ENCODE measurements at places on chromosomes 7 and 10.

DNA sequence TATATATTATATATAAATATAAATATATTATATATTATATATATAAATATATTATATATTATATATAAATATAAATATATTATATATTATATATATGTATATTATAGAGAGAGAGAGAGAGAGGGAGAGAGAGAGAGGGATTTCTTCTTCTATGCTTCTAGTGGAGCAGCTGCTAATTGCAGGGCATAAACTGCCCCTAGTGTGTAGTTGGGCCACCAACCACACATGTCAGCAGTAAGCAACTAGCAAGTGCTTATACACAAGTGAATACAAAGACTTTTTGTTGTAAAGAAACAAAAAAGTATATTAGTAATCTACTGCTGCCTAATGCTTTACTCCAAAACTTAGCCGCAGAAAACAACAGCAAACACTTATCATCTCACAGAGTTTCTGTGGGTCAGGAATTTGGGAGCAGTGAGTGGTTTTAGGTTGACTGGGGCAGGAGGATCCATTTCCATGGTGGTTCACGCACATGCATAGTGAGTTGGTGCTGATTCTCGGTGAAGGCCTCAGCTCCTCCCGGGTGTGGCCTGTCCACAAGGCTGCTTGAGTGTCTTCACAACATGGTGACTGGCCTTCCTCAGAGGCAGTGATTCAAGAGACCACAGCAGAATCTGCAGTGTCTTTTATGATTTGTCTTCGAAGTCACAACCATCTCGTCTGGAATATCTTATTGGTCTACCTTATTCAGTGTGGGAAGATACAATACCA, 25.5 kb upstream of the BAG3 start:
- DNase-seq: no peak

- no peak for DNase-seq
These were observed 12.7 kb downstream of the RPP30 start for GRCh38 chr10:90884431-90884830.

GRCh38 chr7:112481833-112482670, 1.3 kb downstream of the LSMEM1 start:
- no peak for DNase-seq

DNA sequence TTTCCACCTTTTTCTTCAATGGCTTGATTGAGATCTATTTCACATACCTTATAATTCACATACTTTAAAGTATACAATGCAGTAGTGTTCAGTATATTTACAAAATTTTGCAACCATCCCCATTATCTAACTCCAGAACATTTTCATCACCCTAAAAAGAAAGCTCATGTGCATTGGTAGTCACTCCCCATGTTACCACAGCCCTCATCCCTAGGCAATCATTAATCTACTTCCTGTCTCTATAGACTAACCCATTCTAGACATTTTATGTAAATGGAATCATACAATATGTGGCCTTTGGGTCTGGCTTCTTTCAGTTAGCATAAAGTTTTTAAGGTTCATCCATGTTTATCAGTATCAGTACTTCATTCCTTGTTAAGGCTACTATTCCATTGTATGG, 214.2 kb downstream of the WDR11 start:
- no peak for DNase-seq

- DNase-seq: no peak
These were observed 19.0 kb downstream of the FAM53B start for GRCh38 chr10:124725171-124725631.

DNA sequence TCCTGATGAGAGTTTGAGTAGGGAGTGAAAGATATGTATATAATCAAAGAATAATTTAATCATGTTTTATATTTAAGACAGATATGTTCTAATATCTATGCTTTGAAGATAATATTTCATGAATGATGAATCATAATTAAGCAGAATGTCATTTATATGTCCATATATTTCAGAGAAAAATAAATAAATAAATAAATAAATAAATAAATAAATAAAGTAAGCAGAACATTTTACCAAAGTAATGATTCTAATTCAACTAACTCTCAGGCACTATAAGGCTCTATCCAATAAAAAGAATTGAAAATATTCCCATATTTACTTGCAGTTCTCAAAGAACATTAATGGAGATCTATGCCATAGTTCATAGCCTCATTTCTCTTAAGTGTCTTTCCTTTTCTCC, 36.0 kb downstream of the AGR3 start:
- no peak for DNase-seq

GRCh38 chr7:27890205-27890849, 150.4 kb downstream of the TAX1BP1 start:
- no peak for DNase-seq

DNA sequence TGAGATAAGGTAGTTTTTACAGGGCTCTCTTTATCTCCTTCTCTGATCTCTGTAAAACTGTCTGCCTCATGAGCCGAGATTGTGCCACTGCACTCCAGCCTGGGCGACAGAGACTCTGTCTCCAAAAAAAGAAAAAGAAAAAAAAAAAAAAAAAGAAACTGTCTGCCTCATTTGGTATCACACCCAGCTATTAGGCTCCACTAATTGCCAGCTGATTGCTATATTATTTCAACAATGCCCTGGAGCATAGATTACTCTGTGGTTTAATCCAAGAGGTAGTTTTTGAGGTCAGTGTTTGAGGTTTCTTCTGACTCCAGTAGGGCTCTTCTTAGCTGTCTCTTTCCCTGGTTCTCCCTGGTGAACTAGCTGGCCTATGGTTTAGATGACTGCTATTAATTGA, 268.1 kb upstream of the PLPP4 start:
- DNase-seq: no peak

- DNase-seq: no peak
These were observed 529.8 kb upstream of the GALNT17 start for GRCh38 chr7:70602117-70602516.

- DNase-seq: no peak
These were observed 249.4 kb downstream of the NEBL start for GRCh38 chr10:20647756-20648155.

DNA sequence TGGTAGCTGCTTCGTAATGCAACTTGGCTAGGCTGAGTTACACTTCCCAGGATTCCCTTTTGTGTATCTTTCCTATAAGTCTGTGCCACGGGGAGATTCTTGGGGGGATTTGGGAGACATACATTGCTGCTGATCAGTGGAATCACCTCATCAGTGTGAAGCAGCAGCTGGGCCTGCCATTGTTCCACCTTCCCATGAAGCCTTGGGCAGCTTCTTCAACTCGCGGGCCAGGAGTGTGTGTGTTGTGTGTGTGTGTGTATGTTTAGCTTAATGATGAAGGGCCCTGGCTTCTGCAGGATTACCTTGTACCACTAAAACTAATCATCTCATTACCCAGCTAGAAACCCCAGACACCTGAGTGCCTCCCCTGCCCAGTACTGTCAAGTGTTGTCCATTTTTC, 33.3 kb upstream of the ARHGAP22 start:
- DNase-seq: no peak

GRCh38 chr10:76311752-76312636, 880.6 kb downstream of the LRMDA start:
- DNase-seq: no peak

DNA sequence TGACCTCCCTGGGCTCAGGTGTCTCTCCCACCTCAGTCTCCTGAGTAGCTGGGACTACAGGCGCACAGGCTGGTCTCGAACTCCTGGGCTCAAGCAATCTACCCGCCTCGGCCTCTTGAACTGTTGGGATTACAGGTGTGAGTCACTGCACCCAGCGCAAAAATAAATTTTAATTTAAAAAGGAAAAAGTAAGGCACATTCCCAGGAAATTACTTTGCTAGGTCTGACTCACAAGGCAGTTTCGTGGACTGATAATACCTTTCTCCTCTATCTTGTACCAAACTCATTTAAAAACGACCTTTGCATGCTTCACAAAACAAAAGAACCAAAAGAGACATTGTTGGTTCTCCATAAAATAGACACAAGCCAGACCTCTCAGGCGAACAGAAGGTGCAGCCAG, 29.7 kb downstream of the PARP12 start:
- no peak for DNase-seq

DNA sequence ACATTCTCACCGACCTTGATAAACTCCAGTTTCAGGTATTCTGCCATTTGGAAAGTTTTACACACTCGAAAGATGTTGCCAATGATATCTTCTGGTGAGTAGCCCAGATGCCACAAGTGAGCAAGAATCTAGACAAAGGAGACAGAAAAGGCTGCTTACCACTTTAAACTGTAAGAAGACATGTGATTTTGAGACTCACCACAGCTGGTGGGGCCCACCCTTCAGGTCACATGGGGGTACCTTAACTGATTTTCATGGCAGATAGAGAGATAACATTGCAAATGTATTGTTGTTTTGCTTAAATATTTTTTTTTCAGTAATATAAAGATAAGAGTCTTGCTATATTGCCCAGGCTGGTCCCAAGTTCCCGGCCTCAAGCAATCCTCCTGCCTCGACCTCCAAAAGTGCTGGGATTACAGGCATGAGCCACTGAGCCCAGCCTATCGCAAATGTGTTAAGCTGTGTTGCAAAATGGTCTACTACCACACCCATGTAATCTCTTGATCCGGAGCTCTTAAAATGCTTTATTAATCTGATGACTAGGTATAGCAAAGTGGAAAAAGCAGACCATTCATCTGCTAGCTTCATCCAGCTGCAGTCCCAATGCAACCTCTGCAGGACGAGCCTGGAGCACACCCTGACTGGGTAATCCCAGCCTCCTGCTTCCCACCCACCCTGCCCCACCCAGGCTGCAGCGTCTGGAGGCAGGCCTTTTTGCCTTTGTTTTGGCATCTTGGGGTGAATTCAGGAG, 18.5 kb downstream of the RFC2 start:
- DNase-seq: no peak

Measured in stimulated activated CD8-positive, alpha-beta memory T cell treated with anti-CD3 and anti-CD28 coated beads, Interleukin-2, amount 100 ng/mL, for 1 hour (primary cell).